Natural killer cell treated with Interleukin-12 subunit alpha and Interleukin-12 subunit beta and Interleukin-15 and Interleukin-18, amount 100 ng/mL, for 72 hours (primary cell): ENCODE measurements at places on chromosomes 4 and X. TPM values are rescaled to one million over a fixed set of nuclear protein-coding genes. Genes with fewer than 3 reads are reported as not detected.
A peak's percentile ranks its signal among the peaks of the same experiment; 100 is the strongest.

GRCh38 chr4:97530676-97531075 lies 612.6 kb downstream of the STPG2 start:
- DNase-seq: no peak

- no peak for DNase-seq
Observed at GRCh38 chr4:177380730-177381287, 61.4 kb downstream of the AGA start.

Gene NUP62CL
- 1.8 TPM for total RNA-seq

- DNase-seq: no peak
Observed at GRCh38 chr4:74628852-74629620, 165.3 kb downstream of the BTC start.

GRCh38 chr4:100679926-100680325 lies 162.1 kb upstream of the EMCN start:
- DNase-seq: no peak

DNA sequence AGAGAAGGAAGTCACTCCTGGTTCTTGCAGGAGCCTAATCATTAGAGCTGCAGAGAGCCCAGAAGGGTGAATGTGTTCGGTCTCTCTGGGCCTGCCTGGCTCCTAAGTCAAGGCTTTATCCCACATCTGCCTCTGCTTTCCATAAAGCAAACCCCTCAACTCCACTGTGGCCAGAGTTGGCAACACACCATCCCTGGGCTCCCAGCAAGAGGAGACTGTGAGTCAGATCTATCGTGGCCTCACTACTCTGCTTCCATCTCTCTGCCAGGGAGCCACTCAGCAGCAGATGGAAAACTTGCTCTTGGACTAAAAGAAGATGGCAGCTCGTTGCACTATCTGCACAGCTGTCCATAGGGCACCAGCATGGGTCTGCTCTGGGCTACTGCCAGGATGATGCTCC lies 348.2 kb downstream of the FBXW7 start:
- DNase-seq: no peak

GRCh38 chrX:115192244-115192700 lies 3.1 kb downstream of the RBMXL3 start:
- DNase-seq: no peak

DNA sequence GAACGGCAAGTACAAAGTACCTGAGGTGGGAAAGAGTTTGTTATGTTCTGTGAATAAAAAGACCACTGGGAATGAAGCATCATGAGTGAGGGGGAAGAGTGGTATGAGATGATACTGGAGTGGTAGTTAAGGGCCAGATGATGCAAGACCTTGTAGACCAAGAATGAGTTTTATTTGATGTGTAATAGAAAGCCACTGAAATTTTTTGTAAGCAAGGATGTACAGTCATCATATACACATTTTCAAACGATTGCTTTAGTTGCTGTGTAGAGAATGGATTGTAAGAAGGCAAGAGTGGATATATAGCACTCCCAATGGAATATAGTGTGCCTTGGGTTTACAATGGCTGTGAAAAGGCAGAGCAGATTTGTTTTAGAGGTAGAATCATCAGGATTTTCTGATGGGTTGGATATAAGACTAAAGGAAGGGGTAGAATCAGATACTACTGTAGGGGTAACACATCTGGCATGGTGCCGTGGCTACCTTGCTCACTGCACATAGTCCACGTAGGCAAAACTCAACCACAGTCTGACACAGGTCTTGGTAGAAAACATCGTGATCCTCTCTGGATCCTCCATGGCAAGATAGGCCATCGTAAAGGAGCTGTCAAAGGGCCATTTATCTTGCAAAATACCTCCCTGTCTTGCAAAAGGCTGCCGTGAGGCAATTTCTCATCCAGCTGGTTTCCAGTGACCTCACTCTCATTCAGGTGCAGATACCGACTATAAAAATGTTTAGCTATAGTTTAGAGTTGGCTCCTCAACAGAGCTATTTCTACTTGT lies 14.9 kb downstream of the TIFA start:
- no peak for DNase-seq

GRCh38 chr4:139304920-139305319 lies 2.6 kb upstream of the NDUFC1 start:
- DNase-seq: no peak

Gene CXCL10
- total RNA-seq: 2.0 TPM

GRCh38 chr4:67871867-67872266 lies 11.9 kb downstream of the TMPRSS11D start:
- DNase-seq: no peak

- no peak for DNase-seq
Observed at GRCh38 chr4:102623622-102624021, 122.5 kb downstream of the NFKB1 start.

GRCh38 chrX:2526390-2526789 lies 25.6 kb upstream of the DHRSX start:
- no peak for DNase-seq

- no peak for DNase-seq
Observed at GRCh38 chr4:176610594-176610993, 182.1 kb downstream of the VEGFC start.

Gene UNC5C
- total RNA-seq: not detected

GRCh38 chr4:48194971-48195370 lies 60.9 kb upstream of the TXK start:
- DNase-seq: no peak

Gene STARD8
- total RNA-seq: 3.1 TPM

DNA sequence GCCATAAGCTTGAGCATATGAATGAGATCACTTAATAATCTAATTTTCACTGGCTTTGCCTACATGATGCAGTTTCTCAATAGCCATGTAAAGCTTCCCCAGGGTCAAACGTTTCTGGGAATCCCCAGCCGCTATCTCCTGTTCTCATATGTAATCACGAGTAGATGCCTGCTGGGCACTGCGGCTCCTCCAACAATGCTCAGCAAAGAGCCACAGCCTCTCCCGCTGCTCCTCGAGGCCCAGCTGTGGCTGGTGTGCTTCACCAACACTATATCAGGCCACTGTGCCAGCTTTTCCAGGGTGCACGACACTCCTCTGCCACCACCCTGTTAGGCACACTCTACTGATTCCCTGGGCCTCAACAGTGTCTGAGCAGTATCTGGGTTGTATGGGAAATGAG lies 78.3 kb upstream of the RASGEF1B start:
- DNase-seq: no peak

- DNase-seq: no peak
Observed at GRCh38 chr4:151267822-151268535, 9.0 kb upstream of the PRSS48 start.

DNA sequence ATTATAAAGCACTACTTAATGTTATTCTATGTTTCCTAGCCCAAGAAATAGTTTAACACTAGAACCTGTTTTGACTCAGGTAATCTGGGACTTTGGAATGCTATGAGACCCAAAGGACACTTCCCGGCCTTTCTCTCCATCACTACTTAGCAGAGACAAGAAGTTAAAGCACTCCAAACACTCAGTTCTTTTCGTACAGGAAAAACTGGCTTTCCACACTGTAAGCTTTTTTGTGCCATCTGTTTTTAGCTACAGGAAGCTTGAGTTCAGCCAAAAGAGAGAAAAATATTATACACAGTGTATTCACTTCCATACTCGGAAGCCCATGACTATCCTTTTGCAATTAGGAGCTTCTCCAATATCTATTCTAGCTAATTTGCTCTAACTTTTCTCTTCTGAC lies 7.9 kb upstream of the FGF13 start:
- DNase-seq: no peak

Gene TAF7L
- 0.19 TPM for total RNA-seq

DNA sequence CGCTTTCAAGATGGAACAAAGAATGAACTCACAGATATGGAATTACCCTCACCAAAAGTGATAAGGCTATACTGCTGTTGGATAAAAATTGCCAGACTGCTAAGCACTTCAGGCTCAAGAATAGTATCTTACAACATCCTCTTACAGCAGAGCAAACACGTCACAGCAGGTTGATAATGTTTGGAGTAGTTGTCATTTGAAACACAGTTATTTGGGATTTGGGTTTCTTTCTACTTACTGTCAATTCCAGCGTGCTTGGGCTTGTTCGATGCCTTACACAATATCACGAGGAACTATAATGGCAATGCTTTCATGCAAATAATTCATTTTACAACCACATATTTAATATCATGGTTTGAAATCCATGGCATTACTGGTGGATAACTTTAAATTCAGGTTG lies 1223.7 kb upstream of the AGA start:
- no peak for DNase-seq

DNA sequence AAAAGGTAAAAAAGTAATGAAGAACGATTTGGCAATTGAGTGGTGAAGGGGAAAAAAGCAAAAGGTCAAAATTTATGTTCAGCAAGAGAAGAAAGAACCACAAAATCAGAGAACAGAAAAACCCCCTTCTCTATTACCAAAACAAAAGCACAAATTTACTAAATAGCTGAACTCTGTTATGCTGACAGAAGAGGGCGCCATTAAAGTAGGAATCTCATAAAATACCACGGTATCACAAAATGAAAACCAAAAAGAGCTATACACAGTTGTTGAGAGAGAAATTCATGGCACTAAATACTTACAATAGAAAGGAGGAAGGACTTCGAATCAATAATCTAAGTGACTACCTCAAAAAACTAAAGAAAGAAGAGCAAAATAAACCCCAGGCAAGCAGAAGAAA lies 69.6 kb upstream of the CXorf66 start:
- DNase-seq: no peak

Gene VCX3A
- not detected for total RNA-seq

Gene TLR2
- 0.42 TPM for total RNA-seq

DNA sequence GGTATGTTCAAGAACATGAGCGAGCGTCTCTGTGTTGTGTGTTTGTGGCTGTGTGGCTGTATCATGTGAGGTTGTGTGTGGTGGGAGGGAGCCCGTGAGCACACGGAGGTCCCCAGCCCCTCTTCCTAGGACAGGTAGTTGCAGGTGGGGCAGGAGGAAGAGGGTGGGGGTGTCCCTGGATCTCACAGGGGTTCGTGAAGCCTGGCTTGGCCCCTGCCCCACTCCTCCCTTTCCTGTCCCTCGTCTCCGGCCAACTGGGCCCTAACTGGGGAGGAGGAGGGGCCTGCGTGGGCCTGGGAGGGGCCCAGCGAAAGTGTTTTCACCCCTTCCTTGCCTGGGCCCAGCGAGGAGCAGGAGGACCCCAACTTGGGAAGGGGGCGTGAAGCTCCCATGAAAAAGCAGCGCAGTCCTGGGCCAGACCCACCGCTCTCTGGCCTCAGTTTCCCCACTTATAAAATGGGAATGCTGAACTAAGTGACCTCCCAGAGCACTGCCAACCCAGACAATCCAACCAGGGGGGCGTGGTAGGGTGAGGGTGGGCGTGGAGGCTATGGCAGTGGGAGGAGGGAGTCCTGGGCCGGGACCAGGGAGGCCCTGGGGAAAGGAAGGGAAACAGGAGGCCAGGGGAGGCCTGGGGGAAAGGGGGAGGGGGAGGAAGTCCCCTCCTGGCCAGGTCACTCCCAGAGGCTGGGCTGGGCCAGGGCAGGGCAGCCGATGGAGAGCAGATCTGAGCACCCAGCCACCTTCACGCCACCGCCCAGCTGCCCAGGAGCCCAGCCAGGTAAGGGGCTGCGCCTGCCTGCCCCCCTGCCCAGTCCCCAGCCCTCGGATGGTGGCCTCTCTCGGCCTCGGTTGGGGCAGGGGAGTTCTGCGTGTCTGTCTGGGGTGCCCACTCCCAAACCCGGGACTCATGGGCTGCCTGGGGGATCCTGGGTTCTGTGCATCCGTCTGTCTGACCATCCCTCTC lies at the start of gene AVPR2:
Gene AVPR2 (plus strand): TSS at position 683 of the 967 bp plus-strand sequence. CDS start 473 bp downstream, outside the sequence.
- peak; percentile 59 for DNase-seq

DNA sequence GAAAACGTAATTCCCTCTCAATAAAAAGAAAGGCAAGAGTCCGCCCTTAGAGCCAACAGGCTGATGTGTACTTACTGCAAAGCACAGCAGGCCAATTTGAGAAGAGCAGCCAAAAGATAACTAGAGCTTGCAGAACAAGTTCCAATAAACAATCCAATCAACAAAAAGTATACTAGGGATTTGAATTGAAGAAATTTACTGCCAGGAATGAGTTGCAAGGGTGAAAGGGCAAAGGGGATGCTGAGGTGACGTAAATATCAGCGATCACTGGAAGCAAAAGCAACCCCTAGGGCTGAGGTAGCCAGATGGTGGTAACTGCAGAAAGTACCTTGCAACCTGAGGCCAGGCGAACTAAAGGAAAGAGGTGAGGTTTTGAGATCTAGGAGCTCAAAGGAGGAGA lies 152.1 kb upstream of the TENM3 start:
- DNase-seq: no peak

Gene HPSE
- 12.4 TPM for total RNA-seq

DNA sequence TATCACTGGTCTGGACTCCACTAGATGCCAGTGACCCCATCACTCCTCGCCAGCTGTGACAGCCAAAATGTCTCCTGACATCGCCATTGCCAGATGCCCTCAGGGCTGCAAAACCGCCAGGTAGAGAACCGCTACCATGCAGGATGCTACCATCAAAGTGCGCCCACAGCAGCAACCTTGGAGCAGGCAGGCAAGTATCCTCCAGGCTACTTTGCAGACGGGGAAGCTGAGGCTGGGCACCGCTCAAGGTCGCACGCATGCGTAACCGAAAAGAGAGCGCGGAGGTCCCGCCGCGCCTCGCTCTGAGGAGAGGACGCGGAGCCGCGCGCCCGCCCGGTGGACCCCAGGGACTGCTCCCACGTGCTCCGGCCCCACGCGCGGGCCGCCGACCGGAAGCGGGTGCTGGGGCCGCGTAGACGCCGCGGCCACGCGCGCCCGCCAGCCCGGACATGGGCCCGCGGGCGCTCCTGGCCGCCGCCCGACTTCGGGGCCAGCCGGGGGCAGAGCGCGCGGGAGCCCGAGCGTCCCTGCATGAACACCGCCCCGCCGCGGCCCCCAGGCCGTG lies at the start of gene STS:
Gene STS (plus strand): TSS at position 300 of the 565 bp plus-strand sequence. CDS start 105,488 bp downstream, outside the sequence.
- DNase-seq: peak; percentile 76

Gene ODAPH
- 6.2 TPM for total RNA-seq

Gene TRIM61
- total RNA-seq: 4.6 TPM

DNA sequence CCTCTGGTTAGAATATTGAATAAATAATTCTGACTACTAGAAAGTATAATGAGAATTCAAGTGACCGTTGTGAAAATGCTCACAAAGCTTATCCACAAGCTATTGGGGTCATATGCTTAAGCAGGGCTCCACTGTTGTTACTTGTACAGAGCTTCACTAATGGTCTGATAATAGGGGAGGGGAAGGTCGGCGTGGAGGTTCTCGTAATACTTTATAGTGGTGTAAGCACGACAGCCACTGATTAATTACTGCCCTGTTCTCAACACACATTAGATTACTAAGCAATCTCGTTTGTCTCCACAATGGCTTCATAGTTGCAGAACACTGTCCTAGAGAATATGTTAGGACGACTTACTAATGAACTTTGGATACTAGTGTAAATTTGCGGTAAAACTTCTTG lies 11.6 kb downstream of the UNC5C start:
- DNase-seq: no peak

DNA sequence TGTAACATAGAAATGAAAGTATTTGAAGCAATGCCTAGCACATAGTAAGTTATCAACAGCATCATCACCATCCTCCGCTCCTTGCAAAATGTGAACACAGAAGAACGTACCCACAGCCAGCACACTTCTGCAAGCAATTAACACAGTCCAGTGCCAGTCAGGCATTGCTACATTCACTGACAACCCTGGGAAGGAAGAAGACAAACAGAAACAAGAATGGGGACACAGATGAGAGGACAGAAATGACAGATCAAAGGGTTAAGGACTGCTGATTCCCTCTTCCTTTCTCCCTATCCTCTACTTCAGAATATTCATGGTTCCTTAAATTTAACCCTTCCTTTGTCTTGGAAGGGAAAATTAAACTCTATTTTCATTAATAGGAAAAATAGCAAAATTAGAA lies 53.1 kb downstream of the CHM start:
- no peak for DNase-seq
